H54 (cell line): ENCODE measurements at places on chromosomes 2 and 18.
A peak's percentile ranks its signal among the peaks of the same experiment; 100 is the strongest.

DNA sequence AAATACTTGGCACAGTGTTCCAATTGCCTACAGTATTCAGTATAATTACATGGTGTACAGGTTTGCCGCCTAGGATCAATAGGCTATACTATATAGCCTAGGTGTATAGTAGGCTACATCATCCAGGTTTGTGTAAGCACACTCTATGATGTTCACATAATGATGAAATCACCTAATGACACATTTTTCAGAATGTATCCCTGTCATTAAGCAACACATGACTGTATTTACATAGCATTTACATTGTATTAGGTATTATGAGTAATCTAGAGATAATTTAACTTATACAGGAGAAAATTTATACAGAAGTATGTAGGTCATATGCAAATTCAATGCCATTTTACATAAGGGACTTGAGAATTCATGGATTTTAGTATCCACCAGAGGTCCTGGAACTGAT, 35.4 kb downstream of the SCN7A start:
- no peak for DNase-seq

- no peak for DNase-seq
Observed at GRCh38 chr2:167933097-167933814, 314.1 kb downstream of the STK39 start.

- DNase-seq = no peak
Observed at GRCh38 chr2:158717366-158718195, 77.5 kb upstream of the DAPL1 start.

- no peak for DNase-seq
Observed at GRCh38 chr2:226300196-226300886, 499.3 kb downstream of the IRS1 start.

DNA sequence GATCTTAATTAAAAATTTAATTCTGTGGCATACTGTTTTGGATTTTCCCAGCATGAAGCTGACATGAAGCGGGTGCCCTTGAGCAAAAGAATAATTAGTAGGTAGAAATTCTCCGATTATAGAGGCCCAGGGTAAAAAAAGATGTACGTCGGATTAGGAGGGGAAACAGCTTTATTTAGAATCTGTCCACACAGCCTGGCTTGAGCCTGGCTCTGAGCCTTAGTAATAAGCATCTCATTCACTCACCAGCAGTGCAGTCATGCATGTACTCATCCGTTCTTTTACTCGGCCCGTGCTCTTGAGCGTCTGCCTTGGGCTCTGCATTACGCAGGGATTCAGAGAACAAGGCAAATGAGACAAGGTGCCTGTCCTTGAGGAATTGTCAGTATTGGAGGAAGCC, 219.3 kb downstream of the AGAP1 start:
- DNase-seq = no peak

GRCh38 chr18:68354176-68354575, 360.7 kb downstream of the TMX3 start:
- no peak for DNase-seq

DNA sequence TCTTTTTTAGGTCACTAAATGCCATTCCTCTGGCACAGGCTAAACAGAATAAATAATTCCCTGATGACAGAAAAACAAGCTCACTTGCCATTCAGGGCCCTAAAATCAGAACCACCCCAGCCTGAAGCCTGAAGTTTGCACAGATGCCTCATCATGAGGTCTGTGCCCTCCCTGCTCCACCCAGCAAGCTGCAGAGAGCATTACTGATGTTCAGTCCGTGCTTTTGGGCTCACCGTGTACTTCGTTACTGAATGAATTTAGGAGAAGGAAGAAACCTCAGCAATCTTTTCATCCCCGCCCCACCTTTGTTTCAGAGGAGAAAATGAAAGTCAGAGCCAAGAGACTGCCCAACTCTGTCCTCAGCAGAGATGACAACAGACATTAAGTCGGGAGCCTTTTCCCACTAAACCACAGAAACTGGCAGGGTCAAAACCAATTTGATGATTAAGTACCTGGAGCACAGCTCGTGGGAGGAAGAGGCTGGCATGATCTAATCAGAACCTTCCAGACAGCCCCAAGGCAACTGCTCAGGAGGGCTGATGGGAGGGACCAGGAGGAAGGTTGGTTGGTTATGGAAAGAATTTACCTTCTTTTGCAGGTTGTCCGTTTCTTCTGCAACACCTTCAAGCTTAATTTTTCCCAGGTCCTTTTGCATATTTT, 122.7 kb downstream of the LAMA1 start:
- DNase-seq = peak; percentile 22

DNA sequence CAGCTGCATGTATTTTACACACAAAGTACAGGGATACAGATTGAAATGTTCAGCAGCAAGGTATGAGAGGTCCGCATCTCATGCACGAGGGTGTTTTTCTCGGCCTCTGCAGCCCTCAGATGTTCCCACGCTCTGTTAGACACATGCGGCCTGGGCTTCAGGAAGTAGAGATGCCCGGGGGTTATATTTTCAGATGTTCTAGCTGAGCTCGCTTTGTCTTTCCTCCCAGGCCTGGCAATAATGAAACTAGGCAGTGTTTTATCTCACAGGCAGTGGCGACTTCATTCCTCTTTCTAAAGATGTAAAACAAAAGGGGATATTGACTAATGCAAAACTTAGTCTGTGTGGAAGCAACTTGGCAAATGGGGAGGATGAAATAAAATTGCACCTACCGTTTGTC, 190.7 kb downstream of the GBX2 start:
- no peak for DNase-seq

- DNase-seq = no peak
Observed at GRCh38 chr2:39434233-39434897, 2.7 kb downstream of the MAP4K3 start.

GRCh38 chr2:21041462-21041861, 2.4 kb downstream of the APOB start:
- no peak for DNase-seq

DNA sequence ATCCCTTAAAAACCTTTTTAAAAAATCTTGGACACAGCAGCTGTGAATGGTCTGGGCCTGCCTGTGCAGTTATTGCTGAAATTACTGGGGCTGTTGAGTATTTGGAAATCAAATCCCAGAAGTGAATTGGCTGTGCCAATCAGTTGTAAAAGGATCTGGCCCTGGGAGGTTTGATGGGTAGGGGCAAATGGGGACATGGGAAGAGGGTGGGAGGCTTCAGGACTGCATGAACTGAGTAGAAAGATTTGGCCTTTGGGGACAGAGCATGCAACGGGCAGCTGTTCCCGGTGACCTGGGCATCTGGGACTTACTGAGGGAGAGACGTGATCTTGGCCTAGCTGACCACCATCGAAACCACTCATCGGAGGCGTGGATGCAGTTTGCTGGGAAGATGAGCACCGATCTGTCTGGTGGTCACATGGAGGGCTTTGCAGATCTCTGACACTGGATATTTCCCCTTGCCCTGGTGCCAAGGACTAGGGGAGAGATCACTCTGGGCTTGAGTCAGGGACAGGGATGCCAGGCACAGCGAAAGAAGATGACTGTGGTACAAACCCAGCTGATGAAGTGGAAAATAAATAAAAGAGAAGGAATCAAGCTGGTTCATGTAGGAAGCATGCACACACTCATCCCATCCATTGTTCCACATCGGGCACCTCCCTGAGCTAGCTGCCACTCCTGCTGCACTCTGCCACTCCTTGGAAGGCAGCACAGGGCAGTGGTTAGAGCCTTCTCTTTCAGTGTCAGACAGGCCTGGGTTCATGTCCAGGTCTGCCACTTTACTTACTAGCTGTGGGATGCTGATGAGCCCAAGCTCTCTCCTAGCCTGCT, 58.4 kb downstream of the SEMA4F start:
- no peak for DNase-seq
